NCI-H2081 treated with DMSO at 0.1 percent for 48 hours (cell line): ENCODE measurements at places on chromosomes 11 and 22.
A peak's percentile ranks its signal among the peaks of the same experiment; 100 is the strongest.

DNA sequence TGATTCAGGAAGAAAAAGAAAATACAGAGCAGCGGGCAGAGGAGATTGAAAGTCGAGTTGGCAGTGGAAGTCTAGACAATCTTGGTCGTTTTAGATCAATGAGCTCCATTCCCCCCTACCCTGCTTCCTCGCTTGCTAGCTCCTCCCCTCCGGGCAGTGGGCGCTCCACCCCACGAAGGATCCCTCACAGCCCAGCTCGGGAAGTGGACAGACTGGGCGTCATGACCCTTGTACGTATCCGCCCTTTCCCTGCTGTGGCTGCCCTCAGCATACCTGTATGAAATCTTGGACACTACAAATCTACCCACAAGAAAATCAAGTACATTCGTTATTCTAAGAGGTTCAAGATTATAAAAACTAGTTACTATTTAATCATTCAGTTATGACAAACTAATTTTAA, 50.1 kb upstream of the CTTN start:
- DNase-seq, result no peak

DNA sequence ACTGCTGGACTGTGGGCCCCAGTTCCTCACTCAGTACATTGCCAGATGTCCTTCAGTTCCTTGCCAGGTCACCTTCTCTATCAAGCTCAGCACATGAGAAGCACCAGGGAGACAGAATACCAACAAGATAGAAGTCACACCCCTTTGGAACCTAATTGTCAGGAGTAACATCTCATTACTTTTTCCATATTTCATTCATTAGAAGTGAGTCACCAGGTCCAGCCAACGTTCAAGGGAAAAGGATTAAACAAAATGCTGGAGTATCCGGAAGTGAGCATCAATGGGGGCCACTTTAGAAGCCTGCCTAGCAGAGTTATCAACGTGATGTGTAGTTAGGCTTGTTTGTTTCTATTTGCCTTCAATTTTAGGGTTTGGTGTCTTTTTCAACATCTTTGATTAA, 569.3 kb downstream of the MIAT start:
- DNase-seq, result no peak

DNA sequence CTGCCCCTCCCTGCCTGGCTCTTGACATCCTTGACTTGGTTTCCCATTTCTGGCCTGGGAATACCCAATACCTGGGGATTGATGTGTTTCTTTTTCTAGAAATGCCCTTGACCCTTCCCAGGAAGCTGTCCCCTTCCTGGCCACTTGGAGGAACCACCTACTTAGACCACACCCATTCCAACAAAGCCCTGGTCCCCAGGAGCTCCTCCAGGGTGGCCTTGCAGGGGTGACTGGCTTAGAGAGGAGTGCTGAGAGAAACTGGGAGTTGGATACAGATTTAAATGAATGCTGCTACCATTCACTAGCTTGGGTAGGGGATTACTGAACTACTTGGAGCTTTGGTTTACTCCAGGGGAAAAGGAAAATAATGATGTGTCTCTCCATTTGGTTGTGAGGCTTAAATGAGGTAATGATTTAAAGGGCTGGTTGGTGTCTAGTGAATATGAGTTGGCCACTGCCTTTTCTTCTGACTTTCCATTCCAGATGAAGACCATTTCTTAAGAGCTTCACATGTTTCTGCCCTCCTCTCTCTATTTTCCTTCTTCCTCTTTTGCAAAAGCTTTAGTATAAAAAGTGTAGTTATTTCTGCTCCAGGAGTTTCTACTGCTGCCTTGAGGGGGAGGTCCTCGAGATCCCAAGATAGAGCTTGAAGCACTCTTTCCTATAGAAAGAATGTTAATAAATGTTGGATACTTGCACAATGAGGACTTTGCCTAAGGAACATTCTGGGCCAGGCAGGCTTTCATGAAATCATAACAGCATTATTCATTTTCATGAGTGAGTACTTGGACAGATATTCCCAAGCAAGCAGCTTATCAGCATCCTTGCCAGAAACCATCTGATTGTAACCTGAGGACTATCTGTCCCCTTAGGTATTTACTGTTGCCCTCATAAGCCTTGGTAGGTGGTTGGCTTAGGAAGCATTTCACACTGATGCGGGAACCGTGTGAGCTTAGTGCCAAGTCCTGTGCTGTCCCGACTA, 22.4 kb downstream of the PANX1 start:
- no peak for DNase-seq

- DNase-seq, result no peak
Measured at GRCh38 chr22:31926969-31927368, 17.4 kb upstream of the YWHAH start.

- no peak for DNase-seq
Measured at GRCh38 chr11:67002921-67003411, 20.0 kb upstream of the SYT12 start.

- DNase-seq, result no peak
Measured at GRCh38 chr11:114826910-114827442, 148.6 kb downstream of the NXPE2 start.

DNA sequence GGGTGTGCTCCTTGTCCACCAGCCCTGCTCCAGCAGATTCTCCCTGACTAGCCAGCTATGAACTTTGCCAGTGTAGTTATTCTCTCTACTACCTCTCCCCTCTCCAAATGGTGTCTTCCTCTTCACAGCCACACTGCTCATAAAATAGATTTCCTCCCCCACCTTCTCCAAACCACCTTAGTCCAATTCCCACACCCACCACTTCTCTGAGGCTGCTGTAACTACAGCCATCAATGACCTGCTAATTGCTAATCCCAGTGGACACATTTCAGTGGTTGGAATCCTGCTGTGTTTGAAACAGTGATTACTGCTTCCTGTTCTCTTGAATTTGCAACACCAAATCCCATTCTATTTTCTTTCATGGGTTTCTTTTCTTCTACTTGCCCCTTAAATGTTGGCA, 23.4 kb downstream of the SYT9 start:
- no peak for DNase-seq

DNA sequence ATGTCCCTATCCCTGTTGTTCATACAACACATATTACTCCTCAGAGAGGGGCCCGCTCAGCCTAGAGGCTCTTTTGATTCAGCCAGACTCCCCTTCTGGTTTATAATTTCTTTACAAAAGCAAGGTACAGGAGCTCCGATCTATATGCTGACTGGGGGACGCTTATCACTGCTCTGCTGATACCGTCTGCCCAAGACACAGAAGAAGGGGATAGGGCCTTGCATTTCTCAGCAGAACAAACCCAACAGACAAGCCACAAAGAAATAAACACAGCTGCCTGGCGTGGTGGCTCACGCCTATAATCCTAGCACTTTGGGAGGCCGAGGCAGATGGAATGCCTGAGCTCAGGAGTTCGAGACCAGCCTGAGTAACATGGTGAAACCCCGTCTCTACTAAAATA, 109.9 kb upstream of the AKIP1 start:
- no peak for DNase-seq

DNA sequence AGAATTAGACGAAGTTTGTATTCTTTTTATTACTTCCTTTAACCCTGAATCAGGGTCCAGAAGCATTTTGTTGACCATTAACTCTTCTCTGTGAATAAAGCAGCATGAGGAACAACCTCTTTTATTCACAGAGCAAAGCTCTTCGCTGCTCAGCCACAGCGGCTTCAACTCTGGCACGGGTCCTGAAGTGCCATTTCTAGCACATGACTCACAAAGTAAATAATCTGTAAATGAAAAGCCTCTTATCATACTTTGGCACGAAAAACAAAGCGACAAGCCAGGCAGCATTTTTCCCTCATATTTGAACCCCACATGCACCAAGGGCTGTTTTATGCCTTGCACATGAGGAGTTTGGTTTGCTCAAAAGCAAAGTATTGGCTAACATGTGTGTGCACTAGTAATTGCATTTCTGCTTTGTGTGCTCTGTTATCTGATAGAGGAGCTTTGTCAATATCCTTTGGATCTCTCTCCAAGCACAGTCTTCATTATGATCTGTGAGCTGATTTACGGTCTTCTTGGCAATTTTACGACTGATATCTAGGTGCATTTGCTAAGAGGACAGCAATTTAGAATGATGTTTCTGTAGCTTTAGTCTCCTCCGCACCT, 33.0 kb upstream of the APOBEC3A start:
- DNase-seq, result peak; percentile 99

- no peak for DNase-seq
Measured at GRCh38 chr11:48096588-48097525, 116.5 kb downstream of the PTPRJ start.
